Activated gamma-delta T cell treated with anti-CD3 and anti-CD28 coated beads, Interleukin-2, amount 50 U/mL, for 16 hours (primary cell): ENCODE measurements at places on chromosomes 1 and 21.

DNA sequence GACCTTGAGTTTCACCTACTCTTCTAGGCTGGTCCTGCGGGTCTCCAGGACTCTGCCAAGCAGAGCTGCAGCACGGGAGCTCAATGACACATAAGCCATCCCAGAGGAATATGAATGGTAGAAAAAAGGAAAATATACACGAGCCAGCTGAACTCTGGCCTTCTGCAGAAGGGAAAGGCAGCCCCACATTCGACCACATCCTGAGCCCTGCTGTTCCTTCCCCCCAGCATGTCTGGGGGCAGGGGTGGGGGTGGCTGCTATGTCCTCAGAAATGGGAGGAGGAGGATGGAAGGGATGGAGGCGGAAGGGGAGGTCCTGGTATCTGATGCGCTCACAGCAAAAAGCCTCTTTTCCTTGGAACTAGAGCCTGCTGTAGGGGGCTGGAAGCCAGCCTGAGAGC lies 12.1 kb upstream of the KDF1 start:
- DNase-seq, result no peak

GRCh38 chr1:172556461-172556860 lies 23.5 kb downstream of the SUCO start:
- DNase-seq, result no peak

GRCh38 chr1:210587566-210587965 lies 258.9 kb downstream of the HHAT start:
- DNase-seq, result no peak

DNA sequence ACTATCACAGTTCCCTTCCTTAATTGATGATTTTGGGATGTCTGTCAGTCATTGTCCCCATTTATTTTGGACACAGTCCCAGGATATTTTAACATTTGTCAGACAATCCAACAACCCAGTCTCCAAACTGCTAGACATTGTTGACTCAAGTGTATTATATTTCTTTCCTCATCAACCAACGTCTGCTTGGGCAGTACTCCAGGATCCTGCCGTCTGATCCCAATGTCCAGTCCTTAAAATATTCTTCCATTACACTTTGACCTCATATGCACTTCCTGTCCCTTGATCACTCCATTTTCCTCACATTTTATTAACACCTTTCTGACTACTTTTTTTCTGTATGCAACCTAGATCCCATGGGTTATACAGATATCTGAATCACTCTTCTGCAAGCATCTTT lies 39.8 kb upstream of the KIAA0040 start:
- DNase-seq, result no peak

- DNase-seq, result no peak
Observed at GRCh38 chr1:233627823-233628222, 13.9 kb downstream of the KCNK1 start.

DNA sequence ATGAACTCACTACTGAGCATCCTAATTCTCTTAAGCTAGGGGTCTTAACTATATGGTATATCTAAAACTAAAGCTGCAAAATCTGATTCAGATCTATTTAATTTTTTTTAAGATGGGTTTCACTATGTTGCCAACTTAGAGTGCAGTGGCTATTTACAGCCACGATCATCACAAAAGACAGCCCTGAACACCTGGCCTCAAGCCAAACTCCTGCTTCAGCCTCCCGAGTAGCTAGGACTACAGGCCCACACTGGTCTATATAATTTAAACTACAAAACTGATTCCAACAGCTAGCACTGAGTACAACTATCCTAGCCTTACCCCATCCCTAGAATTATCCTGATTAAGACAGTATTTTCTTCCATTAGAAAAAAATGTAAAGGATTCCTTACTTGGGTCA lies 37.1 kb downstream of the EIF4G3 start:
- DNase-seq, result no peak

- DNase-seq, result no peak
Observed at GRCh38 chr21:29386803-29387202, 88.1 kb downstream of the BACH1 start.

DNA sequence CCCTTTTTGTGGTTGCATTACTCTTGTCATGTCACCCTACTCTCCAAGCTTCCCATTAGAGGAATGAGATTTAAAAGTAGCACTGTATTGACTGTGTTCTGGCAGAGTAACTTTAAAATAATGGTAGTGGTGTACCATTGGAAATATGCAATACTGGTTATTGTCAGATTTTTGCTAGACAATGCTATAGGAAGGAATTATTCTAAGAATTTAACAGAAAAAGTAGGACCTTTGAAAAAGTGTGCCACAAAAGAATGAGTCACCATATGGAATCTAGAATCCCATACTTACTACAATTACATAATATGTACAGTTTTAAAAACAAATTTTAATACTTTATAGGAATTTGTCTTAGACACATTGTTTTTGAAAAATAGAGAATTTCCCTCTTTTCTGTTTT lies 13.8 kb downstream of the MIER1 start:
- no peak for DNase-seq

DNA sequence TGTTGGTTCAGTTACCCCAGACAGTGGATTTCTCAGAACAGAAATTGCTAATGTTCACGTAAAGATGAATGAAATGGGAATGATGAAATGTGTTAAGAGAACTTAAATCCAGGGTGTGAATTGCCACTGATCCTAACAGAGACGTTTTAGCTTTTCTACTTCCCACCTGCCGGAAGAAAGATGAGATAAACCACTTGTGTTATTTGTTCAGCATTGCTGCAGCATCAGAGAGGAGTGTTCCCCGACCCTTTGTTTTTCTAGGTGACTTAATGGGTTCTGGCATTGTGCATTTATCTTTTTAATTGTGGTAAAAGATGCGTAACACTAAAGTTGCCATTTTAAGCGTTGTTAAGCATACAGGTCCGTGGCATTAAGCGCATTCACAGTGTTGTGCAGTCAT lies 122.3 kb downstream of the GALNT2 start:
- no peak for DNase-seq

- no peak for DNase-seq
Observed at GRCh38 chr1:50661626-50662025, 238.4 kb upstream of the DMRTA2 start.
